ENCODE measurements at places on chromosomes 2 and 18.

DNA sequence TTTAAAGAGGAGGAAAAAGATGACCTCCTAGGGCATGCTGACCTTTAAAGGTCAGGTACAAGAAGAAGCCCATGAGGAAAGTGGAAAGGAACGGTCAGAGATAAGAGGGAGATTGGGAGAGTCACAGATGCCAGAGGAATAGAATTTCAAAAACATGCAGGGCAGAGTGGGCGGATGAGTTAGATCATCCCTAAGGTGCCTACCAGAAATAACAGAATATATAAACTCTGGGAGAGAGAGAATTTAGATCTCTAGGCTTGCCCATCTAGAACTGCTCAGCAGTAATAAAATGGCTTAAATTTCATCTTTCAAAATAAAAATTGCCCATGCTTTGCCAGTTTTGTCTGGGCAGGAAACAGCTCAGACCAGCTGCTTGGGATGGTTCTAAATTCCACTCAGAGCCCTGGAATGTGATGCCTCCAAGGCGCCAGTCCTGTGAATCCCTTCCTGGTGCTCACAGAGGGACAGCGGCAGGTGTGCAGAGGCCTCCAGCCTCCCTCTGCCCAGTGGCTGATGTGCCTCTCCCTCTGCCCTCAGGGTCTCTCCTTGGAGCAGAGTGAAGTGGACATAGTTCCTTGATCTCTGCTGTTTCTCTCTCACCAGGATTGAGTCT, 130.9 kb downstream of the ANTXR1 start:
- no peak for ATAC-seq

DNA sequence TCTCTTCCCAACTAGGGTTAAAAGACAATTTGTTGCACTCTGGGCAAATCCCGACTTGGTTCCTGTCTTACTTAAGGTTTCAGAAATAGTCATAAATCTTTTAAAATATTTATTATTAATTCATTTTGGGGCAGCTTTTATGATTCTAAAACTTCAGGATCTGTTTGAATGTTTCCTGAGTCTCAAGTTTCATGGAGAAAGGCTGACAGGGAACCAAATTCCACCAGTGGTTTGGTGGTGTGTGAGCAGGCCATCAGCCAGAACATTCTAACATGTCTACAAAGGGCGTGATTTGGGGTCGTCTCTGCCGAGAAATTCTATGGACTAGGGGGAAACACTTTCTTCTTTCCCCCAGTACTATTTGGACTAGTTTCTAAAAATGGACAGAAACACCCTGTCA, 366.4 kb downstream of the ZNF521 start:
- no peak for ATAC-seq

DNA sequence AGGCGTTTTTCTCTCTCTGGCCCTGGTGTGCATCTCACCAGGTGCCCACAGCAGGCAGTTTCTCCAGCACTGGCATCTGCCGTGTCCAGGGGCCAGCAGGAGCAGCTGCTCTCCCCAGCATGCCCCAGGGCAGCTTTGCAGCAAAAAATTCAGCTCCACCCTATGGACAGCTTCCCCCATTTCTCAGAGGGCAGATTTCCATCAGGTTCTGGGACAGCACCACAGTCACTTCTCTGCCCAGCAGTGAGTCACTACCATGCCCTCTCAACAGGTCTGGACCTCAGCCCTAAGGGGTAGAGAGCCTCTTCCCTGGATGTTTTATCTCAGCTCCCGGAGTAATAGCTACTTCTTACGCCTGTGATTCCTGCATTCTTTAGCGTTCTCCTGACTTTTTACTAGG, 170.2 kb upstream of the RAB12 start:
- ATAC-seq = no peak

DNA sequence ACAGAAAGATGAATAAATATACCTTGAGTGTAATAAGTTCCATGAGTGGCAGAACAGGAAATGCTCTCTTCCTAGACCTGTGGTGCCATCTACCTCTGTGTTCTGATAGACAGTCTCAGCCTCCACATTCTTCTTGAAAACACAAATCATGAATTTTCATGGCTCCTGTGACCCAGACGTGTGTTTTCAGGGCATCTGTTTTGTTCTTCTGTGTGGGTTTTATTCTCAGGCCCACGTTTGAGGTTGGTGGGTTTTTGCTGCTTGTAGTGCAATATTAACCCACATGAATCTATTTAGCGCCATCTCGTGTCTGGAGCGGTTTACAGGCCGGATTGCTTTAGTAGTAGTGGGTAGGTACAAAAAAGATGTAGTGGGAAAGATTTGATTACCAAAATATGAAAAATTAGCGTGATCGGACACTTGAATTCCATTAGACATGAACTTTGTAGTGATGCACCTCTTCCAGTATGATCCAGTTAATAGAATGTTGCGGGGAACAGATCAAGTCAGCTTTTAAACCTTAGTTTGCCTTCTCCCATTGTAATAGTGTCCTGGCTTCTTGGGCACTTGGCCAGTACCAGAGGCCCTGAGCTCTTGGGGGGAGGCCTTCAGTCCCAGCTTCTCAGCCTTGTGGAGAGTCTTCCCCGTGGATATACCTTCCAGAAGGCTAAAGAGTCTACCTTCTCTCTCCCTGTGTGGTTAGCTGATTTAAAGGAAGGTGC, 256.5 kb downstream of the TPGS2 start:
- peak; percentile 45 for ATAC-seq

DNA sequence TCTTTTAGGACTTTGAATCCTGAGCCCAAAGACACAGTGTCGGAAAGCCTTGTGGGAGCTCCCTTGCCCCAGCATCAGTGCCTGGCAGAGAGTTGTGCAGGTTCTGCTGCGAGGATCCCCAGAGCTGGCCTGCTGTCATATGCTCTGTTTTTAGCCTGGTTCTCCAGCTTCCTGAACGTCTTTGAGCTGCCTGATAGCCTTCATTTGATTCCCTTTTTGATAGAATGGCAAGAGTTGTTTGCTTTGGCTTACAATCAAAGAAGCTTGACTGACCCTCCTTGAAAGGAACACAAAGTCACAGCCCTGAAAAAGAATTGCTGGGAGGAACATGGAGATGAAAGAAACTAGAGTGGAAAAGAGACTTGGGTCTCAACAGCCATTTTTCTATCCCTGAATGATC, 95.4 kb downstream of the C1QL2 start:
- ATAC-seq = no peak

DNA sequence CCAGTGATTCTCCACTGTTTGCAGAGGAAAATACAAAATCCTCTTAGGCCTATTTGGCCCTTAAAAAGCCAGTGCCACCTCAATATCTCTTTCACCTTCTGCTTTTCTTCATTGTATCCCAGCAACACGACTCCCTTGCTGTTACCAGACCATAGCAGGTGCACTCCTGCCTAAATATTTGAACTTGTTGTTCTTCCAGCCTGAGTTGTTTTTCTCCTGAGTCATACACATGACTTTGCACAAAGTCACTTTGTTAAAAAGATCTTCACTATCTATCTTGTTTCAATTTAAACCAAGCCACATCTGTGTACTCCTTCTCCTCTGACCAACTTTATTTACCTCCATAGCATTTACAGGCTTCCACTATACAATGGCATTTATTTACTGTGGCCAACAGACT, 103.6 kb downstream of the LRRTM4 start:
- ATAC-seq = no peak

GRCh38 chr2:221518201-221518934, 53.7 kb downstream of the EPHA4 start:
- ATAC-seq = peak; percentile 43

- ATAC-seq = no peak
Measured at GRCh38 chr2:126797622-126798275, 100.9 kb upstream of the TEX51 start.

DNA sequence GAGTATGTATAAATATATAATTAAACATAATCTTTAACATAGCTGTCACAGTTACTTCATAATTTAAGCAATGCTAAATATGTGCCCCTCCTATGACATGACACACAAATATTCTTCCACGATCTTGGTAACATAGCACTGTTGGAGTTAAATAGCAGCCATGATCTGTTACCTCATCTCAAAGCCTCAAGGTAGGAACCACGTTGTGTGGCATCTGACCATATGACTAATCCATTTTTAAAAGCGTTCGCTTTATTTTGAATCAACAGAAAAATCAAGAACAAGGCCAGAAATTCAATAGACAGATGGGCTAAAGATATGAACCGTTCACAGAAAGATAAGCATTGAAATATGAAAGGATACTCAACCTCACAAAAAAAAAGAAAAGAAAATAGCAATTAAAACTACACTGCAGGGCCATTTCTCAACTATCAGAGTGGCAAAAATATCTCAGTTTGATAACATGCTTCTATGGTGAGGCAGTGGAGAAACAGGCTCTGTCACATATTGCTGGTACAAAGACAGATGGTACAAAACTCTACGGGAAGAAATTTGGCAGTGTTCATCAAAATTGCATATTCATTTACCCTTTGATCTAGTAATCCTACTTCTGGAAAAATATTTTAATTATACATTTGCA, 105.9 kb downstream of the TMX3 start:
- ATAC-seq = no peak

DNA sequence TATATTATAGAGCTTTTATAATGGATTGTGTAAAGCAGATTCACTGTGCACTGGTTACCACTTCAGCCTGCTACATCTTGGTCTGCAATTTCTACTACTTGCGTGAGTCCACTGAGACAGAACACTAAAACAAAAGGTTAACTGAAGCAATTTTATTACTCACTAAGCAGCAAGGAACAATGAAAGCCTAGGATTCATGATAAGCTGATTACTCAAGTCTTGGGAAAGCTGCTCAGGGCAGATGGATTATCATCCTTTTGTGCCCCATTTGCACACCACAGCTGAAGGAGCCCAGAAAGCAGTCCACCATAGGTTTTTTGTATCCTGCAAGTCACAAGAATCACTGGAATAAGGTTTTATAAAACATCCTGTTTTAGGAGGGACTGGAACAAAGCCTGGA, 1215.2 kb upstream of the TMEFF2 start:
- no peak for ATAC-seq

- ATAC-seq = peak; percentile 57
Measured at GRCh38 chr2:60872510-60872928, 8.9 kb upstream of the REL start.

GRCh38 chr2:191244350-191244749, 854 bp upstream of the MYO1B start:
- ATAC-seq = peak; percentile 76

DNA sequence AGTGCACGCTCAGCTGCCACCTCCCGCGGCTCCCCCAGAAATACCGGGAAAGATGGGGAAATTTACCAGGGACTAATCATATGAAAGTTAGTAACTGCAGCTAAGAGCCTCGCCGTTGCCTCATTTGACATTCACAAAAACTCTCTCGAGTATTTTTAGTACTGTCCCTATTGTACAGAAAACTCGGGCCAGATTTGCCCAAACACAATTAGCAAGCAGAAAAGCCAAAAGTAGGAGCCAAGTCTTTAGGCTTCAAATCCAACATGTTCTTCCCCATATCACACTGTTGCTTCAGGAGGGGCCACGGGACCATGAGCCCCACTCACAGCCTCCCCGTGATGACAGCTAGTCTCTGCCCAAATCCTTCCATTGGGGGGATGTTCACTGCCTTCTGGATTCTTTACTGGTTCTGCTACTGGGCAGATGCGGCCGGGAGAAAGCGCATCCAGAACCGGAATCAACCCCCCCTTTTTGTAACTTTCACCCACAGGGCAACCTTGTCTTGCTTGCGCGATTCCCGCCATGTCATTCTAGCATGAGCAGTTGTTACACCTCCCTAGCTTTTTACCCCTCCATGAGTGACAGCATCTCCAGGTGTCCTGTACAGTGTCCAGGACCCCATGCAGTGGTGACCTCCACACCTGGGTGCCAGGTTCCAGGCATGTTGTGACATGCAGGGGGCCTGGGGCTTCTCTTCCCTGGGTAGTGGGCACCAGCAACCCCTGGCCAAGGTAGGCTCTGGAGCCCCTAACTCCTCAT, 35.2 kb downstream of the CENPO start:
- ATAC-seq = no peak

DNA sequence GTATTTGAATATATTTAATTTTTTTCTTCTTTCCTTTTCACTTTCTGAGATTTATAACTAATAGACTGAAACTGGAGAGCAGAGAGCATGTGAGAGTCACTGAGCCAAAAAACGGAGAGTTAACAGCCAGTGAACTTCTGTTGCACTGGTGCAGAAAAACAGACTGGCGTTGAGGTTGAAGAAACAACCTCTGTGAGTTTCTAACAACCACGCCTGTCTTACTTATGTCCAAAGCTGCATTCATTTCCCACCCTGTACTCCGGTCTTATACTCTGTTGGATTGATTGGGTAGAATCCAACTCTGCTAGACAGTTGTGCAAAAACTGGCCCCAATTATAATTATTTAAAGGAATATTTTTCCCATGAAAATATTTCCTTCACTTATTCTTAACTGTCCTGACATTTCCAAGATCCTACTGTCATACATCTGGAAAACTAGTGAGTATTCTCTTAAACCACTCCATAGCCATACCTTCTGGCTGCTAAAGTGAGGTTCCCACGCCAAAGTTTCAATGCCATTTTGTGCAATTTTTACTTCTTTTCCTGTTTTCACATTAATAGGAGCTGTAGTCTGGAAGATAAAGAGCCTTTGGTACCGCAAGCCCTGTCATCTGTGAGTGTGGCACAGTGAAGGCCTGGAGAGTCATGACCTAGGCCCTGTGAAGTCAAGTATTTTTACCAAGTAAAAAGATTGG, 9.4 kb downstream of the CYP1B1 start:
- no peak for ATAC-seq

Data from esophagus mucosa (tissue), 1 donor.